Regular cardiac myocyte (primary cell): ENCODE measurements at places on chromosomes 12 and 14. TPM values are rescaled to one million over a fixed set of nuclear protein-coding genes. Genes with fewer than 3 reads are reported as not detected.

SMIM41 gene
- total RNA-seq, result 0.19 TPM in 1 of 2 replicates, not detected in the other

IFNG-AS1 gene
- total RNA-seq, result not detected in 2 replicates

SLC17A8 gene
- not detected in 2 replicates for total RNA-seq

STAC3 gene
- total RNA-seq, result 0.19 and 1.1 TPM in 2 replicates

SSPN gene
- 6.7 and 12.1 TPM in 2 replicates for total RNA-seq

KCNJ8 gene
- 24.7 and 62.0 TPM in 2 replicates for total RNA-seq

TBX5 gene
- total RNA-seq, result under 0.01 and 0.85 TPM in 2 replicates

RERGL gene
- 0.28 and 0.38 TPM in 2 replicates for total RNA-seq

TGFB3 gene
- 3.8 and 7.3 TPM in 2 replicates for total RNA-seq

LBHD2 gene
- total RNA-seq, result not detected in 2 replicates

DYNLL1 gene
- 169 and 450 TPM in 2 replicates for total RNA-seq

CFAP73 gene
- not detected in 2 replicates for total RNA-seq

AHNAK2 gene
- total RNA-seq, result 20.5 and 33.0 TPM in 2 replicates

CCDC85C gene
- total RNA-seq, result 3.7 and 7.7 TPM in 2 replicates

AQP2 gene
- total RNA-seq, result not detected in 2 replicates

DEGS2 gene
- under 0.01 and 0.28 TPM in 2 replicates for total RNA-seq

HOTAIR gene
- total RNA-seq, result not detected in 2 replicates

FIGNL2 gene
- total RNA-seq, result under 0.01 and 0.28 TPM in 2 replicates

MGP gene
- 47.7 and 113 TPM in 2 replicates for total RNA-seq

CSRP2 gene
- total RNA-seq, result 11.7 and 29.9 TPM in 2 replicates

SCN8A gene
- total RNA-seq, result 3.5 and 7.6 TPM in 2 replicates

EPYC gene
- not detected in 2 replicates for total RNA-seq

NOVA1 gene
- total RNA-seq, result 0.77 and 2.5 TPM in 2 replicates

ARMH4 gene
- 0.96 and 5.1 TPM in 2 replicates for total RNA-seq

PDZRN4 gene
- not detected in 2 replicates for total RNA-seq

CYP46A1 gene
- total RNA-seq, result 0.38 and 0.56 TPM in 2 replicates

HVCN1 gene
- 1.5 and 2.5 TPM in 2 replicates for total RNA-seq

NID2 gene
- 216 and 282 TPM in 2 replicates for total RNA-seq

ACVRL1 gene
- 35.1 and 46.5 TPM in 2 replicates for total RNA-seq

SLC6A12 gene
- total RNA-seq, result 0.19 TPM in 1 of 2 replicates, not detected in the other

PTGER2 gene
- total RNA-seq, result 2.8 and 5.2 TPM in 2 replicates

SERPINA1 gene
- under 0.01 and 0.19 TPM in 2 replicates for total RNA-seq

IQSEC3 gene
- total RNA-seq, result 0.28 TPM in 1 of 2 replicates, not detected in the other

NFYB gene
- 16.7 and 22.8 TPM in 2 replicates for total RNA-seq

TGM1 gene
- total RNA-seq, result 0.19 and 0.85 TPM in 2 replicates

SYCP3 gene
- total RNA-seq, result under 0.01 and 0.85 TPM in 2 replicates

ADAM21 gene
- total RNA-seq, result 1.5 and 2.0 TPM in 2 replicates

CCDC91 gene
- 35.3 and 57.8 TPM in 2 replicates for total RNA-seq

OXA1L gene
- 37.0 and 39.5 TPM in 2 replicates for total RNA-seq

ADCY6 gene
- total RNA-seq, result 48.9 and 76.4 TPM in 2 replicates

PTCSC3 gene
- not detected in 2 replicates for total RNA-seq

KRT73 gene
- not detected in 2 replicates for total RNA-seq

REM2 gene
- under 0.01 TPM in 1 of 2 replicates, not detected in the other for total RNA-seq

TRPV4 gene
- total RNA-seq, result 1.2 and 1.7 TPM in 2 replicates

AKAP3 gene
- 1.2 and 1.4 TPM in 2 replicates for total RNA-seq

TIMELESS gene
- total RNA-seq, result 4.5 and 33.4 TPM in 2 replicates

C14orf132 gene
- total RNA-seq, result 1.9 and 20.9 TPM in 2 replicates

JAG2 gene
- total RNA-seq, result 0.58 and 1.1 TPM in 2 replicates

SPX gene
- total RNA-seq, result 0.38 and 0.85 TPM in 2 replicates

KRT79 gene
- under 0.01 TPM in 1 of 2 replicates, not detected in the other for total RNA-seq
